Left renal cortex interstitium (tissue), 4 donors: ENCODE measurements at places on chromosomes 2 and 18. TPM values are rescaled to one million over a fixed set of nuclear protein-coding genes. Genes with fewer than 3 reads are reported as not detected.

DNA sequence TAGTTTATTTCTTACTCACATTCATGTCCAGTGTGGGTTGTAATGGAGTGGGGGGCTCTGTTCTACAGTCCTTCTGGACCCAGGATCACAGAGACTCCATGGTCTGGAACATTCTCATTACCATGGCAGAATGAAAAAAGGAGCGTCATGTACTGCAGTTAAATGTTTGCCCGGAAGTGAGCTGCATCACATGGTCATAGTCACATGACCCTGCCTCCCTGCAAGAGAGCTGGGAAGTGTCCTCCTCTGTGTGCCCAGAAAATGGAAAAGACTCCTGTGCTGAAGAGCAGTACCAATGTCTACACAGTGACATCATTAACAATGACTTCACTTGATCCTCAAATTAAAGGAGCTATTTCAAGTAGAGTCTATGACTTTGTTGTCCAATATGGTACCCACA, 74.0 kb upstream of the ZBTB14 start:
- DNase-seq, result no peak

DNA sequence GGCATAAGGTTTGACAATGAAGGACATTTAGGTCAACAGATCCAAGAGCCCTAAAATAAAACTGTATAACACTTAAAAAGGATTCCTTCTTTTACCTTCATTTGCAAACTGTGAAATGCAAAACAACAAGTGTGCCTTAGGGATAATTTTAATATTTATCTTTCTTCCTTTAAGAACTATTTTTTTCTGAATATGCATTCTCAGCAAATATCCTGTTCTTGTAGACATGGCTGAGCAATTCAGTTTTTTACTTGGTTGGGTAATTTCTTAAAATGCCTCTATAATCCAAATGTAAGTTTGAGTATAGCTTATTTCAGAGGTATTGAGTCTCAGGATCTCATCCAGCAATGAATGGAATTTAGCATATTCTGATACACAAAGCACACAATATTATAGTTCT, 43.0 kb upstream of the KCNJ3 start:
- no peak for DNase-seq

The CDKL4 gene
- 0.42 TPM for polyA plus RNA-seq

The CELF4 gene
- polyA plus RNA-seq, result 1.9 TPM

GRCh38 chr2:20506201-20506685, 59.4 kb downstream of the RHOB start:
- no peak for DNase-seq

- no peak for DNase-seq
Observed at GRCh38 chr2:167844714-167845530, 402.5 kb downstream of the STK39 start.

GRCh38 chr18:51168960-51169662, 28.4 kb downstream of the MEX3C start:
- DNase-seq, result no peak

- DNase-seq, result no peak
Observed at GRCh38 chr2:3264010-3264744, 113.4 kb downstream of the EIPR1 start.

- DNase-seq, result no peak
Observed at GRCh38 chr2:205994344-205994743, 91.6 kb downstream of the INO80D start.

GRCh38 chr2:88671786-88672427, 19.6 kb upstream of the RPIA start:
- DNase-seq, result no peak

DNA sequence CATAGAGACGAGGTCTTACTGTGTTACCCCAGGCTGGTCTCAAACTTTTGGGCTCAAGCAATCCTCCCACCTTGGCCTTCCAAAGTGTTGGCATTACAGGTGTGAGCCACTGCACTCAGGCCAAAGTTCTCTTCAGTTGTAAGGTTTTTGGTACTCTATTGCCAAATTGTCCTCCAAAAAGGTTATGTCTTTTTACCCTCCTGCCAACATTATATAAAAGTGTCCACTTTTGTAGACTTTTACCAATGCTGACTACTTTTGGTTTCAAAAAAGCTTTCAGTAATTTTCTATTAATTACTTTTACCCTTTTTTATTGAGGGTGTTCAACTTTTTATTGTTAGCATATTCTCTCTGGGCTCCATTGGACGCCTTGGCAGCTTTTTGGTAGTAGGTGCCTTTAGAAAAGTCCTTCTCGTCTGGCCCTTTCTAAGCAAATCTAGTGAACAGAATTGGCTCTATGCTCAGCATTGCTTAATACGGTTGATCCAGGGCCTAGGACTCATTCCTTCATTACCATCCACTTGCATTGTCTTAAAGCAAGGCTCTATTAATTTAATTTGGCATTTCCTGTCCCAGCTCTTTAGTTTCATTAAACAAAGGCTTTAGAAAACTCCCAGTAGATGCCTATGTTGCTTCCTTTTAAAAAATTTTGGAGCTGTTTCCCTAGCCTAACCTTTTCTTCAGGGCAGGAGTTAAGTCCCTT, 16.7 kb upstream of the IL1A start:
- no peak for DNase-seq

The ATOH8 gene
- 14.8 TPM for polyA plus RNA-seq

DNA sequence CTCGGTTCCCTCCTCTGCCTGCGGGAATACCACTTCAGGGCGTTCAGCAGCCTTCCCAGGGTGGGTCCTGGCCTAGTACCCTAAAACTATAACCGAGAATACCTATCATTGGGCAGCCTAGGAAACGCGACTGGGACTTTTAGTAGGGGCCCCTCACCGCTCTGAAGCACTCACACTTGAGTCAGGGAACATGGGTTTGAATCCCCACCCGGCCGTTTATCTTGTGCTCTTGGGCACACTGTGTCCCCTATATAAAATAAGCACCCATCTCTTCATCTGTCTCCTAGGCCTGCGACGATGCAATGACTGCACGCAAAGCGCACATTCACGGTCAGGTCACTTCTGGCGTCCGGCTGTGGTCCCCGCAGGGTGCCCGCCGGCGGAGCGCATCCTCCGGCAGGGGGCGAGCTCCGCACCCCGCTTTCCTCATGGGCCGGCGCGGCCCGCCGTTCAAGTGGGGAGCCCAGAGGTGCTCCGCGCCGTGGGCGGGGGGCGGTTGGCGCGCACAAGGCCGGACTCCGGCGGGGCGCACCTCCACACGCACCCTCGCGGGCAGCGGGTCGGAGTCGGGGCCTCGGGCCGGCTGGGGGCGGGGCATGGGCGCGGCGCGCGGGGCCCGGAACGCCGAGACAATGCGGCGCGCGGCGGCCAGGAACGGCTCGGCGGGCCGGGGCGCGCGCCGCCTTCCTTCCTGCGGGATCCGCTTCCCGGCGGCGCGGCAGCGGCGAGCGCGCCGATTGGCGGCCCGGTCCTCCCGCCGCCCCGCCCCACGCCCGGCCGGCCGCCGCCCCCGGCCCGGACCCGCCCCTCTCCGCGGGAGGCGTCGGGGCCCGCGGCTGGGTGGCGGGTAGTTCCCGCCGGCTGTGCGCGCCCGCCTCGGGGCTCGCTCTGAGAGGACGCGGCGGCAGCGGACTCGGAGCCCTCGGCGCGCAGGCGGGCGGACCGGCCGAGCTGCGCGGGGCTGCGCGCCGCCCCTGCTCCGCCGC, at the start of gene ASAP2:
Gene ASAP2 (plus strand): TSS at position 850 of the 986 bp plus-strand sequence. CDS start 293 bp downstream, outside the sequence.
- DNase-seq, result no peak

DNA sequence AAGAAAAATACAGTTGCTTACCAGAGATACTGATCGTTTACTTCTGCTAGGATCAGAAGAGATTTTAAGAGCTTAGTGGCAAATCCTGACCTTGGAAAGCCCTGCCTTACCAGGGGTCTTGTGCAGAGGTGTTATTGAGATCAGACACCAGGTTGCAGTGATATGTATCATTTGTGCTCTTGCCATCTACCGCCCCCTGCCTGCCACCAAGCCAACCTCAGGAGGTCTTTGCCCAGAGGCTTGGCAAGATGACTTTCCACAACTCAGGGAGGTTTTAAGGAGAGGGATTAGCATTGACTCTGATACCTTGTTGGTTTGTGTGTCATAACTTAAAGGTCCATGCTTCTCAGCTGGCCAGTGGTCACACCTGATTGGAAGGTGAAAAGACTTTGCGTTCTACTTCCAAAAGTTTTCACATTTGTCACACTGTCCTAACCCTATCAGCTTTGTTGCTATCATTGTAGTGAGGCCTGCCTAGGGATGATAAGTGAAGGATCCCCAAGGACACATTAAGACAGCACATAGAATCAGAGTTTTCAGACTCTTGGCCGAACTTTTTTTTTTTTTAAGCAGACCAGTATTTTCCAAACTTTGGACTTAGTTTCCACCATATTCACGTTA, 46.2 kb upstream of the MGAT5 start:
- no peak for DNase-seq

DNA sequence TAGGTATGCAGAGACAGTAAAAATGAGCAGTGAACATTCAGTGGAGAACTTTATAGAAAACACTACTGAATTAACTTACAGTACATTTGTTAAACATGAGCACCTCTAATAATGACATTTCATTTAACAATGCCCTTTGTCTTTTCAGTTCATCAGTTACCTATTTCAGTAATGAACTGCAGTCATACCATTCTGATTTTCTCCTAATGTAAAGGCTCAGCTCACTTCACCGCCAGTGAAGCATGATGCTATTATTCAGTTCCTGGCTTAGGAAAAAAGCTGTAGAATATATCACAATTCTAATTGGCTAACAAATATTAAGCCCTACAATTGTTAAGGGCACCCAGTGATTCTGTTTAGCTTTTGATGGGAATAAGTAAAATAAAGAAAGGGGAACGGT, 37.1 kb upstream of the CCDC93 start:
- DNase-seq, result no peak

DNA sequence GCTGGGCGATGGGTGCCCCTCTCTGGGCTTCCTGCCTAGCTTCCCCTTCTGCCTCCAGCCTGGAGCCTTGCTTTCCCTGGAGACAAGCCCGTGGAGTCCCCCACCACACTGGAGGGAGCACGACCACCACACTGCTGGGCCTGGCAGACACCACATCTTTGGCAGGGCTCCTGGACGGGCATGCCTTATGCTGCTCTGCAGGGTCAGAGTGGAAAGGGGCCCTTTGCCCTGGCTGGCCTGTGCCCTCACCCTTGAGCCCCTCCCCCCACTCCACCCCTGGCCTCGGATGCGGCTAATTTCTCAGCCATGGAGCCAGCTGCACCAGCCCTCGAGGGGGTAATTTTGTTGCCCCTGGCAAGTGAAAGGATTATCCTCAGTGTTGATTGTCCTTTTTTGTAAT, 194.5 kb downstream of the LOXHD1 start:
- no peak for DNase-seq

The NEU4 gene
- 1.6 TPM for polyA plus RNA-seq

DNA sequence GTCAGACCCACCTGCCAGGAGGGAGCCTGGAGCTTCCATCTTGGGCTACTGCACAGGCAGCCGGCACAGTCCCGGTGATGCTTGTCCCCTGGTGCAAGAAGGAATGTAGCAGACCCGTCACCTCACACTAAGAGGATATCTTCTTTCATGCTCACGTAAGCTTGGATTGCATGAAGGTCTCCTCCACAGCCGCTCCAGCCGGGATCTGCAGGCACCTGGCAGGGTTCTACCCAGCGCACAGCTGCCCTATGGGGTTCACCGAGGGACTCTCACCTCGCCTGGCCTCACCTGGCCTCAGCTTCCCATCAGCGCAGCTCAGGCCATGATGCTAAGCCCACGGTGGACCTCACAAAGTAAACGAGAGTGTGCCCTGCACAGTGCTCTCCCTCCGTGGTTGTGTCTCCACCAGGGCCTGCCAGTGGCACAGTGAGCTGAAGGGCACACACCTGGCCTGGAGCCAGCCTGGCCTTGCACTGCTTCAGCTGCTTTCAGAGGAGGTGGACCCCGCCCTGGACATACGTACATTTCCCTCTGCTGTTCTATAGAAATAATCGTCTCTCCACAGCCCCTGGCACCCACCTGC, 239.1 kb downstream of the SEPTIN10 start:
- DNase-seq, result no peak

GRCh38 chr18:48230467-48231113, 178.6 kb downstream of the ZBTB7C start:
- no peak for DNase-seq

DNA sequence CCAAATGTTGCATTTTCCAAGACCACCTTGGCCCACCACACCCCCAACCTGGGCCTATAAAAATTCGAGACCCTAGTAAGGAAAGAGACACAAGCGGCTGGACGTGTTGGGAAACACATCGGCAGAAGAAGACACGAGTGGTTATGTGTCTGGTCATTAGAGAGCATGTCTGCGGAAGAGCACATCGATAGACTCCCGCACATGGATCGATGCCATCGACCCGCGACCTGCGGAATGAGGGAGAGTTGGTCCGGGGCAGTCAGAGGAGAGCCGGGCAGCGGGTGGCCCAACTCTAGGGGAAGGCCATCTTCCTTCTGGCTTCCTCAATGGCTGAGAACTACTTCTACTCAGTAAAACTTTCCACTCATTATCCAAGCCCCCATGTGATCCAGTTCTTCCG, 219.4 kb downstream of the TGIF1 start:
- no peak for DNase-seq

The NFATC1 gene
- polyA plus RNA-seq, result 6.3 TPM

The IL36RN gene
- polyA plus RNA-seq, result not detected

GRCh38 chr18:70004696-70005095, 57.0 kb upstream of the CD226 start:
- DNase-seq, result no peak

The ME2 gene
- 37.2 TPM for polyA plus RNA-seq

DNA sequence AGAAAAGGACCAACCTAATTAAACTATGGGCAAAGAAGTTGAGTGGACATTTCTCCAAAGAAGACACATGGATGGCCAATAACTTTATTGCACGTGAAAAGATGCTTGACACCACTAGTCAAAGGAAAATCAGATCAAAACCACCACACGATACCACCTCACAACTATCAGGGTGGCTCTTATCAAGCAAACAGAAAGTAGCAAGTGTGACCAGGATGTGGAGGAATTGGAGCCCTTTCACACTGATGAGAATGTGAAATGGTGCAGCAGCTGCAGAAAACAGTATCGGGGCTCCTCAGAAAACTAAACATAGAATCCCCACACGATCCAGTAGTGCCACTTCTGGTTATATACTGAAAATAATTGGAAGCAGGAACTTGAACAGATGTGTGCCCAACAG, 72.2 kb upstream of the ALKAL2 start:
- no peak for DNase-seq

DNA sequence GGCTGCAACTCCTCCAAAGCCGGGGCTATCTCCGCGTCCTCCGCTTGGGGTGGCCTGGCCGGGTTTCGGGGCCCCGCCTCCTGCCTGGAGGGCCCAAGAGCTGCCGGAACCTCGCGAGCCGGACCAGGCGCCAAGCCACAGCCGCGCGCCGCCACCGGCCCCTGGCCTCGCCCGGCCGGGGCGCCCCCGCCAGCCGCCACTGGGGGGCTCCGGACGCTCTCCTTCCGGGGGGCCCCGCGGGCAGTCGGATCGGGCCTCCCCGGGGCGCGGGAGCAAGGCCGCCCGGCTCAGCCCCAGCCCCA, 17.4 kb upstream of the HAAO start:
- DNase-seq, result no peak

DNA sequence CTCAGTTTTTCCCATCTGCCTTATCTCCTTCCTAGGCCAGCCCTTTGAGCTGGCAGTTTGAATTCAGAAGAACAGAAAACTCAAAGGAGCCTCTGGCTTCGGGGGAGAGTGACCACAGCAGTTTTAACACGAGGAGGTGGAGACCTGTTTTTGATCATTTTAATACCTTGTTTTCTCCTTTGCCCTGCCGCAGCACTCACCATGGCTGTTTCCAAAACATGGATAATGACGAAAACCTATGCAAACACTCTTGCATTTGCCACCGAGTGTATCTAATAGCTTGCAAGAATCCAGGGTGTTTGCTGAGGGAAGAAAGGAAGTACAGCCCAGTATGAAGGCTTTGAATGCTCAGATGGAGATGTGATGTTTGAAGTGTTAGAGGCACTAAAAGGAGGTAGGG, 167.1 kb downstream of the PRKCE start:
- DNase-seq, result no peak

The CD302 gene
- 11.8 TPM for polyA plus RNA-seq
